CD4-positive, CD25-positive, alpha-beta regulatory T cell (primary cell): ENCODE measurements at places on chromosomes 7 and 10.

DNA sequence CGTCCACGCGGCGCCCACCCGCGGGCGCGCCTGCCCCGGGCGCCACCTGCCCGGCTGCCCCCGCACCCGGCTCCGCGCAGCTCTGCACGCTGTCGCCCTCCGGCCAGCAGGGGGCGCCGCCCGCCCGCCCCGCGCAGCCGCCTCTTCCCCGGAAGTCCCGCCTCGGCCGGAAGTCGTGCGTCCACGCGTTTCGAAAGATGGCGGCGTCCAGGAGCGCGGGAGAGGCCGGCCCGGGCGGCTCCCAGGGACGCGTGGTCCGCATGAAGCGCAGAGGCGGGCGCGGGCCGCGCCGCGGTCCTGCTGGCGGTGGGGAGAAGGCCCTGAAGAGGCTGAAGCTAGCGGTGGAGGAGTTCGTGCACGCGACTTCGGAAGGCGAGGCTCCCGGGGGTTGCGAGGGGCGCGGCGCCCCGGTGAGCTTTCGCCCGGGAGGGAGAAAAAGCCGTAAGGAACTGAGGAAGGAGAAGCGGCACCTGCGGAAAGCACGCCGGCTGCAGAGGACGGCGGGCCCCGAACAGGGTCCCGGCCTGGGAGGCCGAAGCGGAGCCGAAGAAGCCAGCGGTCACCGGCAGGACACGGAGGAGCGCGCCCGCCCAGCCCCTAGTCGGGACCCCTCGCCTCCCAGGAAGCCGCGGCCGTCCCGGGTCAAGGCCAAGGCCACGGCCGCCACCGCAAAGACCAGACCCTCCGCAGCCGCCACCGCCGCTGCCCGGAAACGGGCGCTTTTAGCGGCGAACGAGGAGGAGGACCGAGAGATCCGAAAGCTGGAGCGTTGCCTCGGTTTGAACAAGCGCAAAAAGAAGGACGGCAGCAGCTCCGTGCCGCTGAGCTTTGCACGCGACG, at the start of gene NOM1:
TSS of gene NOM1 (plus strand) at position 172 of the 840 bp plus-strand sequence. CDS start at position 198, 26 bp downstream.
- peak; percentile 90 for DNase-seq

DNA sequence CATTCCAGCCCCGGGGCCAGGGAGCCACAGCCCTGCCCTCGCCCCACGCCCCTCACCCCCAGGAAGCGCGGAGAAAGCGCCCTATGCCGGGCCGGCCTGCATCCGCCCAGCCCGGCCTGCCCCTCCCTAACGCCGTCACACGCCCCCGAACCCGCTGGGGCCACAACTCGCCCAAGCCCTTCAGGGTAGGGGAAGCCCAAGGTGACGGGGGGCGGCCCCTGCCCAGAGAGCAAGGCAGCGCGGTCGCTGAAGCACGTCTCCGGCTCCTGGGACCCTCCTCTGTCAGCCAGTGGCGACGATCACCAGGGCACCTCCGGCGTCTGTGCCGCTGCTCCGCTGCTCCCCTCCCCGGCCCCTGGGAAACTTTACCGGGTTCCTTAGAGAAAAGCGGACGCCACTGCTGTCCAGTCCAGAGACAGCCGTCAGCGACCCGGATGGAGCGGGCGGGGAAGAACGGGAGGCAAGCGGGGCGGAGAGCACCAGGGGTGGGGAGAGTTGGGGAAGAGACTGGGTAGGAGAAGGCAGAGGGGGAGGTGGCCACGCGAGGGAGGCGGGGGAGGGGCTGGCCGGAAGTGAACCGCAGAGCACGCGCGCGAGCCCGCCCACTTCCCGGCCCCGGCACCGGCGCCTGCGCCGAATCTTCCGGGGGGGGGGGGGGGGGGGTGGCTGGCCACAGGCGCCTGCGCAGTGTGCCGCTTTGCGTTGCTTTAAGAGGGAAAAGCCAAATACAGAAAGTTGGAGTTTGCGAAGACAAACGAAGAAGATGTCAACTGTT, at the start of gene HERC4:
TSS of gene HERC4 (minus strand) at position 509 of the 775 bp plus-strand sequence. CDS start 2,175 bp downstream, outside the sequence.
- peak; percentile 93 for DNase-seq

GRCh38 chr7:87359366-87359765, 13.9 kb downstream of the CROT start:
- no peak for DNase-seq

DNA sequence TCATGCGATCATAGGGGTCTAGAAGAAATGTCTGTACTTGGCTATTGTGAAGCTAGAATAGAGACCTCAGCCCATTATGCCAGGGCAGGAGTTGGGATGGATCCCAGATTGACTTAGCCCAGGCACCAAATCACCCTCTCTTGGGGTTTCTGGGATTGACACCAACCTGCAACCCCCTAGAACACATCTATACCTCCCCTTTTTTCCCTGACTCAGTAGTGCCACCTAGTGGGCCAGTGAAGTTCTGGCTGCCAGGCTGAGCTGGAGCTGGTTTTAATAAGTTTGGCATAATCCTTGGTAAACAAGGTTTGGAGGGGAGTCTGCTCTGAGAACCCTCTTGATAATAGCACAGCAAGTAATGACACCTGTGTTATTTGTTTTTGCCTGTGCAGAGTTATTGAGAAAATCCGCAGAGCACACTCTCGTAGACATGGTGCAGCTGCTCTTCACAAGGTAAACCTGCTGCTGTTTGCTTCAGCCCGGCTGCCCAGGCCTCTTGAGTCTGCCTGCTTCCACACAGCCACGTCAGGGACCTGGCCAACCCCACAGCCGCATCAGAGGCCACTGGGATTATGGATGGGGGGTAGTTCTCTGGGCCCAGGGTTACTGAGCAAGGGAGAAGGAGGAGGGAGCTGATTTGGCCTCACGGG, 43.3 kb upstream of the NFKB2 start:
- peak; percentile 64 for DNase-seq

DNA sequence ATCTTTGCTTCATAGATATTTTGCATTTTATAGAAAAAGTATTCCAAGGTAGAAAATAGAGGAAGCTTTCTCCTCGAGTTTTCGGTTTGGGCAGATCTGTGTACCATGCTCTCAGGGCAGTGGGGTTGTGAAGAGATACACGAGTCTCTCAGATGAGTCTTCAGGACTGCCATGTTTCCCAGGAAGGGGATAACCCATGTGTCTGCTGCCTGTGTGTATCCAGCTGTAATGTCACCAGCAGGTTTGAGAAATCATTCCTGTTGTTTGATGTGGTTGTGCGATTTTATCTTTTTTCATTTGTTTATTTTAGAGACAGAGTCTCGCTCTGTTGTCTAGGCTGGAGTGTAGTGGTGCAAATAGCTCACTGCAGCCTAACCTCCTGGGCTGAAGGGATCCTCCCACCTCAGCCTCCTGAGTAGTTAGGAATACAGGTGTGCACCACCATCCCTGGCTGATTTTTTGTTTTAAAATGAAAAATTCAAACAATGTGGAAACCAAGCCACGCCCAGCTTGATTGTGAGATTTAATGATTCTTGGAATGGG, 48.9 kb downstream of the SNX10 start:
- peak; percentile 12 for DNase-seq

- no peak for DNase-seq
Measured at GRCh38 chr10:11191678-11192077, 174.0 kb downstream of the CELF2 start.

DNA sequence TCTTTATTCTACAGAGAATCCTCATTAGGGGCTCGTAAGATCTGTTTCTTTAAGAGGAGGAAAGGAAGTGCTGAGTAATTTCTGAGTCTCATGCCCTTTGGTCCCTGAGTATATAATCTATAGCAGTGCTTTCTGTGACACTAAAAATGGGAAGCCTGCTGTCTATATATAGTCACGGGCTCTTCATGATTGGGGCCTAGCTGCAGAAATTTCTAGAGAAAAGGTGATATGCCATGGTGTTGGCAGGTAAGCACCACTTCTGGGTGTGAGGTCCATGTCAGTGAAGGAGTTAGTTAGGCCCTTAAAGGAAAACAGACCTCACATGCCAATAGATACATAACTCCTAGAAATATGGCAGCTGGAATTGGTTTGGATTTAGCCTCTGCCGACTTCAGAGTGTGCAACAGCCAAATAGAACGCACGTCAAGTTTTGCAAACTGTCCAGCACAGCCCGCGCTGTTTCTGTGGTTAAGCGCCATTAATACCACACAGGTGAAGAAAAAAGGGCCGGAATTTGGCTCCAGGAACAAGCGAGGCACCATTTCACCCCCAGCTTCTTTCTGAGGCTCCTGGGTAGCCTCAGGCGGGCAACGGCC, 123.2 kb downstream of the TACC2 start:
- no peak for DNase-seq
